ENCODE measurements at places on chromosomes 7 and 10.
A peak's percentile ranks its signal among the peaks of the same experiment; 100 is the strongest.

DNA sequence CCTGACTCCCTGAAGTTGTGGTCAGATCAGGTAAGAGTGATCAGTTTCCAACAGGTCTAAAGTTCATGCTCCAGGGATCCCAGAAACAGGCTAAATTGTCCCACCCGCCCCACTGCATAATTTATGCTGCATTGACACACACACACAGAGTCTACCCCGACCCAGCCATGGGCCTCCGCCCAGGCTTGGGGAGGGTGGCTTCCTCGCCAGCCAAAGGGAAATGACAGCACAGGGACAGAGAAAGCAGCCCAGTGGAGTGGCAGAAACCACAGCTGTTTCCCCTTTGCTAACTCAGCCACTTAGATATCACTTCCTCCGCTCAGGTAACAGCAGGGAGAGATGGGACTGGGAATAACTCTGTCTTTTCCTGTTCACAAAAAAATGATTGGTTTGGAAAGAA lies 9.4 kb downstream of the SH3PXD2A start:
- DNase-seq, result peak; percentile 44

GRCh38 chr7:148256433-148256832 lies 334.1 kb upstream of the C7orf33 start:
- no peak for DNase-seq

DNA sequence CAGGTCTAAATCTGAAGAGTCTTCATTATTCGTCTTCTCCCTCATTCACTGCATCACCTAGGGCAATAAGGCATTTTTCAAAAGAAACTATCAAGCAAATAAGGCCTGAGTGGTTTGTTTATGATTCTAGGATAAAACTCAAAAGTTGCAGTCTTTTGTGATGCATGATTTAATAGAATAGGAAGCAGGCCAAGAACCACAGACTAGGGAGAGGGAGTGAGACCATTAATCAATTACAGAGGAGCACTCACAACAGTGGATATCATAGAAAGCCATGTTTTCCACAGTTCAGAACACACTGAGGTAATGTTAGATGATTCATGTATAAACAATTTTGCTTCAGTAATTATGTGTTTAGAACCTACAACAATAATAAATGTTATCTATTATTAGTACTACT lies 87.8 kb upstream of the LRRTM3 start:
- no peak for DNase-seq

- DNase-seq, result no peak
Measured at GRCh38 chr10:77962350-77963146, 36.0 kb upstream of the DLG5 start.

DNA sequence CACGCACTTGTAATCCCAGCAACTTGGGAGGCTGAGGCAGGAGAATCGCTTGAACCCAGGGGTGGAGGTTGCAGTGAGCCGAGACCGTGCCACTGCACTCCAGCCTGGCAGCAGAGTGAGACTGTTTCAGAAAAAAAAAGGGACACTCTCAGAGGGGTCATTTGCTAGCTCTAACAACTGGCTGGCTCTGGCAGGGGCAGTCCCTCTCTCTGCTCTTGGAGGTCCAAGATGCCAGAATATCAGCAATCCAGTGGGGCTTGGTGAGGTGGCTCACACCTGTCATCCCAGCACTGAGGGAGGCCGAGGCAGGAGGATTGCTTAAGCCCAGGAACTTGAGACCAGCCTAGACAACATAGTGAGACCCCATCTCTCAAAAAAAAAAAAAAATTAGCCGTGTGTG lies 2.5 kb upstream of the PILRA start:
- no peak for DNase-seq

GRCh38 chr7:18337048-18337809 lies 158.3 kb upstream of the HDAC9 start:
- no peak for DNase-seq

DNA sequence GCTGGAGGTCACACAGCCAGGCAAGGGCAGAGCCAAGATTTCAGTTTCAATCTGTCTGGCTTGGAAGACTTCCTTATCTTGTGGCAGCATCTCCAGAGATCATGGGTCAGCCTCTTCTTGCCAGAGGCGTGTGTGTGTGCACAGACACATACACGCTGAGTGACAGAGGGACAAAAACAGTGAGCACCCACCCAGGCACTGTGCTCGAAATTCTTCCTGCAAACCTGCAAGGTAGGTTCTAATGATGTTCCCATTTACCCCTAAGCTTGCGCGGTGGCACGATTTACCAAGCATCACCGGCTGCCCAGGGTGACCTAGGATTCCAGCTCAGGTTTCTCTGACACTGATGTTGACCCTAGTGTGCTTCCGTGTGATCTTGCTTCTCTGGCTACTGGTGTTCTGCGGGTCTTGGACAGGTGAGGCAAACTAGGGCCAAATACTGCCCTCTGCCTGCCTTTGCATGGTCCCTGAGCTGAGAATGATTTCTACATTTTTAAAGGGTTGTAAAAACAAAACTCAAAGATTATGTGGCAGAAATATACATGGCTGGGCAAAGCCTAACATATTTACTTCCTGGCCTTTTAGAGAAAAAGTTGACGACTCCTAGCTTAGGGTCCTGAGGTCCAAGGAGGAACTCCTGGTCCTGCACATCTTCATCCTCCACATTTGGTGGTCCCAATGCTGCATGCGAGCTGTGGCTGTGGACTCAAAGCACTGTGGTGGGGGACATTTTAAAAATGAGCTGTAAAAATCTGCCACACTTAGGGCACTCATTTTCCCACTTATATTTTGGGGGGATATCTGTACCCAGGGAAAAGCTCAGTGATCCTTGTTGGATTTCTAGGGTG lies 268.5 kb downstream of the RPS24 start:
- no peak for DNase-seq

- DNase-seq, result no peak
Measured at GRCh38 chr10:88528201-88528600, 54.9 kb downstream of the RNLS start.

DNA sequence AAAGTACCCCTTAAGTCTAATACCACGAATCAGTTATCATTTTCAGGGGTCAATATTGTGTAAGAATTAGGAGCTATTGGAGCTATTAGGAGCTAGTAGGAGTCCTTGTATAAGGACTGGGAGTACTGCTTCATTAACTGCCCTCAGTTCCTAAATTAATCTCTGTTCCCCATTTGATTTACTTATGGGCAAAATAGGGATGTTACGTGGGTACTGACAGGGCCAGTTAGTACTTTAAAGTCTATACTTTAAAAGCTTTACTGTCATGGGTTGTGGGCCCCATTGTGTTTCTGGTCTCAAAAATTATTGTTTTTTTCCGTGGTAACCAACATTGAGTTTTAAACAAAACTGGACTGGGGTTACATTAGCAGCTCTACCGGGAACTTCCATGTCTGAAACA lies 60.3 kb downstream of the PRKAR2B start:
- DNase-seq, result no peak

DNA sequence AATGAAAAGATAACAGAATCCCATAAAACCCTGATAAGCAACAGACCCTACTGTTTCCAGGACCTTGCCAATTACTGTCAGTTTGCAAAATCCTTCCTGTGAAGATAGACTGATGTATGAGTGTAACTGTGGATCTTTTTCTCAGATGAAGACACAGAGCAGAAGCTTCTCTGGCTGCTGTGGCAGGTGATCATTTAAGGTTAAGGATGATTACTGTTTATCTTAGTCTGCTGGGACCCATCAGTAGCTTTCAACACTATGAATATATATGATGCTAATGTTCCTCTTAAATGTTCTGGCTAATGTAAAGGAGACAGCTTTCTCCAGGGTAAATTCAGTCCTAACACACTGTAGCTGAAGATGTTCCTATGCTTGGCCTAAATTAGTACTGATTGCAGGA lies 56.0 kb upstream of the CTTNBP2 start:
- DNase-seq, result no peak

DNA sequence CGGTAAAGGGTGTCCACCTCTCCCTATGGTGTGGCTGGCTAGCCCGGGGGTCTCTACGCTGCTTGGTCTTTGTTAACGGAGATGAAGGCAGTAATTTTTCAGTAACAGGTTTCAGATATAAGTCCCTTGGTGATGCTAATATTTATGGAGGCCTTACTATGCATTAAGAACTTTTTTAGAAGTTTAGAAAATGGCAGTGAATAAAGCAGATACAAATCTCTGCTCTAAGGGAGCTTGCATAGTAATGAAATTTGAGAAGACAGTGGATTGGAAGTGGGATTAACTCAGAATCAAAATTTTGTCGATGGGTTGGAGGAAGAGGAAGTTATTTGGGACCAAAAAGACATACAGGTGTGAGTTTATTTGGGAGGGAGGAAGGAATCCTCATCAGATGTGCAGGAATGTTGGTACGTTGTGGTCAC lies 445 bp downstream of the SSBP1 start:
- no peak for DNase-seq

DNA sequence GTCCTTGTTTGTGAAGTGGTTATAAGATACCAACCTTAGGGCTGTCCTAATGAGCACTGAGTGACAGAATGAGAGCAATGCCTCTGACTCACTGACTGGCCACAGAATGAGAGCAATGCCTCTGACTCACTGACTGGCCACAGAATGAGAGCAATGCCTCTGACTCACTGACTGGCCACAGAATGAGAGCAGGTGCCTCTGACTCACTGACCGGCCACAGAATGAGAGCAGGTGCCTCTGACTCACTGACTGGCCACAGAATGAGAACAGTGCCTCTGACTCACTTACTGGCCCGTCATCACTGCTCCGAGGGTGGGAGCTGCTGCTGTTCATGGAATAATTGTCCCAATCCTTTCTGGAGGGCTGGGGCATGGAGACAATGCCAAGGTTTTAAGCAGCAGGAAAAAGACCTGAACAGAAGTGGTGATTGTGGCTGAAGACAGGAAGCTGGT lies 265.2 kb upstream of the PPP2R2D start:
- no peak for DNase-seq

DNA sequence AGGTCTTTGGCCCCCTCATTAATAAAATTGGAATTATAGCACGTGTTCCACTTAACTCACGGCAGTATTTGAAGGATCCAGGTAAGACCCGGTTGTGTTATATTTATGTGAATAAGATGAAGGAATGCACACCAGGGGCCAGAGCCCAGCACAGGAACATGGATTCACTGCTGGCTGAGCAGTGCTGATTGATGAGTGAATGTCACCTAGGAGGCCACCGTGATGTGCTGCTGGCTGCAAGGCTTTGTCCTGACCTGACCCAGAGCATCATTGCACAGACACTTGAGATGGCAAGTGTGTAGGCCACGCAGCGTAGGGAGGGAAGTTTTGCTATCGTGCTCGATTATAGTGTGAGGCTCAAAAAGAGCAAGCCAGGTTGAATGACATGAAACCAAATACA lies 350.7 kb upstream of the MGMT start:
- DNase-seq, result no peak

GRCh38 chr10:113879691-113880090 lies 25.2 kb downstream of the NHLRC2 start:
- DNase-seq, result peak; percentile 24

DNA sequence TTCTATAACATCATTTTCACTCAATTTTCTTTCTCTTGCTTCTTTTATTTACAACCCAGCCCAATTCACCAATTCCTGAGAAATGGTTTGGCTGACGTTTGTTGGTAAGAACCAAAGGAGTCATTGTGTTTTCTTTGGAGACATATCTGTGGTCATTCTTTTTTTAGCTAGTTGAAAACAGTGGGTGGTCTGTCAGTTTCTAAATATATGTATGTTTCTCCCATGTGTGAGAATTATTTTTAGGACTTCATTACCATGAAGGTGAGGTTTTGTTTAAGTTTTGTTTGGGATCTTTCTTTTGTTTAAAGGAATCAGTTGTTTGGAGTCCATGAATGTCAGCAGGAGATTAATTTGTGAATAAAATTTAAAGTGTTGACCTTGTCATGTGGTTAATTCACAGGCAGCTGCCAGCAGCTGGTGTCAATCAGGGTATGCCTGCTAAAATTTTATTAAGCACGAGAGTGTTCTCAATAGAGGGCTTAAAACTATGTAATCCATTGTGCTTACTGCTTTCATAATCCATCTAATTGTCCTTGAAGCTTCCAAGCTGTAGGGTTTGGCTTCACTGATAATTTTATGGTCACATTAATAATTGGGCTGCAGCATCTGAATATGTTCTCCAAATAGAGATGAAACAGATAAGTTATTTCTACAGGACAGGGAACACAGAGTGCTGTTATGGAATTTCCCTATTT lies 38.7 kb downstream of the INSYN2A start:
- DNase-seq, result no peak

DNA sequence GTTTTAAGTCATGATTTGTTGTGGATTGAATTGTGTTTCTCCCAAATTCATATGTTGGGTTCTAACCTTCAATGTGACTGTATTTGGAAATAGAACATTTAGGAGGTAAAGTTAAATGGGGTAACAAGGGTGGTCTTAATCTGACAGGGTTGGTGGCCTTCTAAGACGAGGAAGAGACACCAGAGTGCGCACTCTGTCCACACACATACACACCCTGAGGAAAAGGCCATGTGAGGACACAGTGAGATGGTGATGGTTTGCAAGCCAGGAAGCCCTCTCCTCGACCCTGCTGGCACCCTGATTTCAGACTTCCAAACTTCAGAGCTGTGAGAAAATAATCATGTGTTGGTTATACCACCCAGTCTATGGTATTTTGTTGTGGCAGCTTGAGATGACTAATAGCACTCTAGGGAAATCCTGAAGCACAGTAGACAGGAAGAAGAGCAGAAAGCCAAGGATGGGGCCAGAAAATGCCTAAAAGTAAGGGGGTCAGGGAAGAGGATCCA lies 28.0 kb upstream of the SEM1 start:
- DNase-seq, result no peak

- DNase-seq, result no peak
Measured at GRCh38 chr7:363626-364025, 73.7 kb downstream of the FOXL3 start.

- no peak for DNase-seq
Measured at GRCh38 chr7:105655067-105655466, 73.8 kb upstream of the EFCAB10 start.

GRCh38 chr10:103803941-103804340 lies 51.4 kb downstream of the SH3PXD2A start:
- no peak for DNase-seq

GRCh38 chr7:157576415-157576814 lies 239.6 kb downstream of the DNAJB6 start:
- no peak for DNase-seq

- no peak for DNase-seq
Measured at GRCh38 chr7:121204537-121204936, 124.3 kb upstream of the WNT16 start.

DNA sequence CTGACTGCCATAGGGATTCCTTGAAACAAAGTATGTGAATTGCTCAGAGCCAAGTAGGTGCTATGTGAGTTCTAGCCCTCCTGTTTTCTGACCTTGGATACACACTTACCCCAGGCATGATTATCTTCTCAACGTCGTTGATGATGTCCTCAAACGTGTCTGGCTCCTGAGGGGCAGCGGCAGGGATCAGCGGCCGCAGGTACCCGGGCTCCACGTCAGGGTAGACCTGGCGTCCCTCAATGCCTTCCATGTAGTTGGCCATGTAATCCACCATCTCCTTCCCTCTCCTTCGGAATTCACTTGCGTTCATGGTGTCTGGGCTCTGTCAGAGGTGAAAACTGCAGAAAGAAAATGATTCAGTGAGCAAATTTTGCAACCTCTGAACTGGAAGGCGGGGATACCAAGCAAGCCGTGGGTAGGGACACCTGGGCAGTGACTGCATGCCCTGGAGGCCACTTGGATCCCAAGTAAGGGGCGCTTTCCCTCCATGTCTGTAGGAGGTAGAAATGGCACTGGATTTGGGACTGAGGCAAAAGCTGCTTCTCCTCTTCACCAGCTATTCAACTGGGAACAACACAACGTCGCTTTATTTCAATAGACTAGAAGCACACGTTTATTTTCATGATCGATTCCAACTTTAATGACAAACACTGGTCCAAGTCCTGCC lies 21.3 kb downstream of the DDC start:
- no peak for DNase-seq

GRCh38 chr10:123409426-123409825 lies 255.2 kb downstream of the BUB3 start:
- DNase-seq, result no peak

All from GM10248 (cell line).